ENCODE measurements at places on chromosomes 3 and 15.
A peak's percentile ranks its signal among the peaks of the same experiment; 100 is the strongest.

GRCh38 chr3:5275529-5275928 is 88.0 kb downstream of the EDEM1 start:
- DNase-seq: peak; percentile 89

DNA sequence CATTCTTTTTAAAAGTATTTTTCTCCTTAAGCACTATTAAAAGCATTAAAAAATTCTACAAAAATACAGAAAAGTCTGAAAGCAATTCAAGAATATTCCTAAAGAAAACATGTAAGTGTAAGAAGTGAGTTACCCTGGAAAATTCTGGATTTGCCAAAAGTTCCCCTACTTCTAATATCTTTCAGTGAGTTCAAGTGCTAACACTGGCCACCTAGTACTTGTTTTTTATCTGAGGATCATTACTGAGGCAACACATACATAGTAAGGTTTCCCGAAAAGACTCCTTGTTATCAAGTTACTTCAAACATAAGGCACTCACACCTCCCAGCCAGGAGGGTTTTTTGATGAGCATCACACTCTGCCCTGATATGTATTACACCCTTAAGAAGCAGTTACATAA is 158.4 kb downstream of the TIGIT start:
- no peak for DNase-seq

DNA sequence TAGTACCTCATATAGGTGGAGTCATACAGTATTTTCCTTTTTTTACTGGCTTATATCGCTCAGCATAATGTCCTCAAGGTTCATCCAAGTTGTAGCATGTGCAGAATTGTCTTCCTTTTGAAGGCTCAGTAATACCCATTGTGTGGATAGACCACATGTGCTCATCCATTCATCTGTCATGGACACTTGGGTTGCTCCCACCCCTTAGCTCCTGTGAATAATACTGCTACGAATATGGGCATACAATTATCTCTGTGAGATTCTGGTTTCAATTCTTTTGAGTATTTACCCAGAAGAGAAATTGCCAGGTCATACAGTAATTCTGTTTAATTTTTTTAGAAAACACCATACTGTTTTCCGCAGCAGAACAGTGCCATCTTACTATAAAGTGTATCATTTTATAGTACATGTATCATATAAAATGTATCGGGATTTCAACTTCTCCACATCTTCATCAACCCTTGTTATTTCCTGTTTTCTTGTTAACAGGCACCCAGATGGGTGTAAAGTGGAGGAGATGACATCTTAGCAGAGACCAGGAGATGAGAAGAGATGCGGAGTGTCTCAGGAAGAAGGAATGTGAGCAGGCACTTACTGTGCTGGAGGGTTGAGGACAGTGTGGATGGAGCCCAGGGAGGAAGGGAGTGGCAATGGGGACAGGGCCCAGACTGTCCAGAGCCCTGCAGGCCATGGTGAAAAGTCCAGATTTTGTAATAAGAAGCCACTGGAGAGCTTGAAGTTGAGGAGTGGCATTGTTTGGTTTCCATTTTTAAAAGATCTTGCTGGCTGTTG is 27.0 kb upstream of the PRR23E start:
- DNase-seq: no peak

- DNase-seq: peak; percentile 59
These were observed 627 bp downstream of the DUSP7 start for GRCh38 chr3:52055537-52056351.

DNA sequence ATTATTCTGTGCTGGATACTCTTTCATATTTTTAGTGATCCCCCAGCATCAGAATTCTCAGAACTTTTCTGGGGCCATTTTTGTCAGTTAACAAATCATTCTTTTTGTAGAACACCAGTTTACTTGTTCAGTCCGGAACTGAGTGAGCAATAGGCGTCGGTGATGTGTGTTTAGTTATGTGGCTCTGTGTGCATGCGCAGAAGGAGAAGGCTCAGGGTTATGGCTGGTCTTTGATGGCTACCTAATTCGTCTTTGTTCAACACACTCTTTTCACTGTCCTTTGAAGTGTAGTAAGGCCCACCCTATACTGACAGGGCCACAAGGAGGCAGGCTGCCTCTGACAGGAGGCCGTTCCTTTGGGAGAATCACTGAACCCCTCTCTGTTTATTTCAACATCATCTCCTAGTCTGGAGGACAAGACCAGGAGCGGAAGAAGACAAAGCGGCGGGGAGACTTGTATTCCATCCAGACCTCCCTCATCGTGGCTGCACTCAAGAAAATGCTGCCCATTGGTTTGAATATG is 158.2 kb upstream of the CHRM5 start:
- DNase-seq: no peak

DNA sequence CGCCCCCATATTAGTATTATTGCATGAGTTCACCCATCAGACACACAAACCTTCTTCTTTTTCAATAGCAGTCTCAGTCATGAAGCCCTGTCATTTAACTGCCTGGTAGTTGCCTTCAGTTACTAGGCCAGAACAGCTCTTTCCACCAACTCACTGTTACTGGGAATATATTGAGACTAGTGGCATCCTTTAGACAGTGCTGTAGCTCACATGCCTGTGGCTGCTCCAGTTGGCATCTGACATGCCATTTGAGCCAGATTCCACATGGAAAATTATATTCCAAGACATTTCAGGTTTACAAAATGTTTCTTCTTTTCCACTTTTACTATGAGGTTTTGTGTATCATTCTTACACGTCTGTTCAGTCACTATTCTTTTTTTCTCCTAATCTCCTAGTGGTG is 146.1 kb downstream of the GHSR start:
- no peak for DNase-seq
